Anterior cingulate cortex (tissue), 58 donors: ENCODE measurements at places on chromosomes 4 and X.

DNA sequence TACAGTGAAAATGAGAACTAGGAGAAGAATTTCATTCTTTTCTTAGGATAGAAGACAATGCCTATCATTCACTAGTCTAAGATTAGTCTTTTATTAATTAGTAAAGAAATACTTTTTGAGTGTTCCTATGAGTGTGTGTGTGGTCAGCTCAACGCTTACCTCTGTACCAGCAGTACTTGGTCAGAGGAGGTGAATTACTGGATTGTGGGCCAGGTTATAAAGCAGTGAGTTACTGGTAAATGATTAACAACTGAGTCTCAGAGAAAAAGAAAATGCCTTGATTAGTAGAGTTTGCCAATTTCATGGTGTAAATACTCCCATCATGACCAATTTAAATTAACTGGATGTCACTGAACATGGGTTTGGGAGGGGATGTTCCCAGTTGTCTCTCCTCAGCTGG, 444.6 kb downstream of the STIM2 start:
- no peak for DNase-seq

DNA sequence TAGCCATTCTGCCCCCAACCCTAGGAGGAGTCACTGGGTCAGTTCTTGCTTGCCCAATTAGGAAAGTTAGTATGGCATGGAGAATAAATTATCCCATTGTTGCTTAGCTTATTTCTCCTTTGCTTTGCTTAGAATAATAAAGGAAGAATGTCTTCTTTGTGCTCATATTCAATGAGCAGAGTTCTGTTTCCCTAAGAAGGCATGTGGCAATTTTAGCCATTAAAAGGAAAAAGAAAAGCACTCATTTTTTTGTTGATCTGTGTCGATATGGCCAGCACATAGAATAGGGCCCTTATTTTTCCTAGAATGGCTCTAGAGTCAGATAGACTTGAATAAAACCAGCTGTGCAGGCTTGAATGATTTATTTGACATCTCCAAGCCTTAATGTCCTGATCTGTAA, 166.4 kb upstream of the PPARGC1A start:
- no peak for DNase-seq

- no peak for DNase-seq
Measured at GRCh38 chr4:152094970-152095700, 334.3 kb upstream of the GATB start.

GRCh38 chr4:142331132-142331531, 515.0 kb downstream of the INPP4B start:
- DNase-seq, result no peak

DNA sequence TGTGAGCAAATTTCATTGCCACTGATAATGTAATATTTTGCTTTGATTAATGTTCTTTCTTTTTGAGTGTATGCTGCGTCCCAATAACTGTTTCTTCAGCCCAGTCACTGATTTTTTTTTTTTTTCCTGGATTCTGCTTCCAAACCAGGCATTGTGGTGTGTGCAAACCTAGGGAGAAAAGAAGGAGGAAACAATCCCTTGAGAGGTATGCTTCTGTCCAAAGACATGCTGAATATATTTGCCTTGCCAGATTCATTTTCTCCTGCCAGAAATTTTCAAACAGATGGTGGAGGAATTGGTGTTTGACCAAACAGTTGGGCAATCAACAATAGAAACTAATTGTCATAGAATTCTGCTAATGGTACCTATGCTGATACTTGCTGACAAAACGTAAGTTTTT, 753.6 kb downstream of the RPA4 start:
- no peak for DNase-seq

- no peak for DNase-seq
Measured at GRCh38 chr4:90074322-90074886, 52.8 kb upstream of the CCSER1 start.

DNA sequence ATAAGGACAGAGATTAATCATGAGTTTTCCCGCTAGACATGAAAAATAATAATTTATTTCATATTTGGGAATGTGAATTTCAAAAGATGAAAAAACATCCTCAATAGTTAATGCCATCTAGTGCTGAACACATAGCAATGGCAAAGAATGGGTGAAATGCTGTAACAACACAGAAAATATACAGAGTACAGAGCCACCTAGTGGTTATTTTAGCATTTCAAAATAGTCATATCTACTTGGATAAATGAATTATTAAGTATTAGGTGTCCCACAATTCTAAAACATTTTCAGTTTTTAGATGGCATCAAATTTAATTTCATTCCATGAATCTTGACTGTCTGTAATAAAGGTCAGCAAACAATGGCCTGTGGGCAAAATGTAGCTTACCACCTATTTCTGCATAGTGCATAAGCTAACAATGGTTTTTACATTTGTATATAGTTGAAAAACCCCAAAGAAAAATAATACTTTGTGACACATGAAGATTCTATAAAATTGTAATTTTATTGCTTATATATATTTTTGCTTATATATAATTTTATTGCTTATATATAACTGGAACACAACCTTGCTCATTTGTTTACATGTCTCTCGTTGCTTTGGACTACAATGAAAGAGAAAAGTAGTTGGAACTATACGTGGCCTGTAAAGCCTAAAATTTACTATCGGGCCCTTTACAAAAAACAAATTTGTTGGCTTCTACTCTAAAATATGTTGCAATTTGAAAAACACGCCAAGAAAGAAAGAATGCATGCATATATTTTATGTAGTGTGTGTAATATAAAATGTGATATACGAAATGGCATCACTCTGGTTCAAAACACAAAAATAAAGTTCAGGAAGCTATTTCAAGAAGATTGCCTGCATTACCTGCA, 99.1 kb upstream of the FAM47C start:
- no peak for DNase-seq

GRCh38 chr4:38704622-38705154, 40.7 kb downstream of the KLF3 start:
- no peak for DNase-seq

DNA sequence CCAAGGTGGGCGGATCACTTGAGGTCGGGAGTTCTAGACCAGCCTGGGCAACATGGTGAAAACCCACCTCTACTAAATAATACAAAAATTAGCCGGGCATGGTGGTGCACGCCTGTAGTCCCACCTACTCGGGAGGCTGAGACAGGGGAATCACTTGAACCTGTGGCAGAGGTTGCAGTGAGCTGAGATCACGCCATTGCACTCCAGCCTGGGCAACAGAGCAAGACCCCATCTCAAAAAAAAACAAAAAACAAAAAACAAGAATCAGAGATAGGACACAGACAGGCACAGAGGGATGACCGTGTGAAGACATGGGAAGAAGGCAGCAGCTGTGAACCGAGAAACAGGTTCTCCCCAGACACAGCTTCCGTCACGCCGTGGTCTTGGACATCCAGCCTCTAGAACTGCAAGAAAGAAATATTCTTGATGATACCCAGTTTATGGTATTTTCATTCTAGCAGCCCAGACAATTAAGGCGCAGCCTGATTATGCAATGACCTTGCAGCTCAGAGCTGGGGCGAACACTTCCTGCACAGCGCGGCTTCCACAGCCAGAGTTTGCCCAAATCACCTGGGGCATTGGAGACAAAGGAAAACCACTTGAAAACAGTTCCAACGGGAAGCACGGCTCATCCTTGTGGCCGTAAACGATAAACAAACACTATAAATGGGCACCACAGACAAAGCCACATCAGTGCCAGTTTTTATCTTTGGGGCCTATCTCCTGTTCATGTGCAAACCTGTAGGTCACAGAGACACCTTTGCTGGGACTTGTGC, 4.2 kb upstream of the ARSD start:
- DNase-seq, result no peak

- DNase-seq, result no peak
Measured at GRCh38 chr4:42985976-42986375, 93.5 kb downstream of the GRXCR1 start.

- DNase-seq, result no peak
Measured at GRCh38 chrX:9271789-9272525, 192.9 kb upstream of the TBL1X start.

DNA sequence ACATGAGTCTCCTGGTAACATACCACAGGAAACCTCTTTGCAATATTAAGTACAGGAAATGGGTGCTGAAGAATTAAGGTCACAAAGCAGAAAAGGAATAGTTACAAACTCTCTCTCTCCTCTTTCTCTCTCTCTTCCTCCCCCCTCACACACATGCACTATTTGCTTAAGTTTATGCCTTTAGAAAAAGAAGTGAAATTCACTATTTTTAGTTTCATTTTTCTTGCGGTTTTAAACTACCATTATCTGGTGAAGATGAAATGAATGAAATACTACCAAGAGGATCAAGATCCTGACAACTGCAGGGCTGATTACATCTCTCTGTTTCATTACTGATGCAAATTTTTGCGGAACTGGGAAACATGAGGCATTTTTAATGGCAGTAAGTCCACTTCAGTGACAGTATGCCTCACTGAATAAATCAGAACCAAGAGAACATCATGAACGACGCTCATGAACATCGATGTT, 64.3 kb upstream of the FTHL17 start:
- no peak for DNase-seq

- no peak for DNase-seq
Measured at GRCh38 chrX:36344301-36344700, 424.8 kb downstream of the CFAP47 start.

- no peak for DNase-seq
Measured at GRCh38 chr4:84733343-84734033, 150.6 kb downstream of the CDS1 start.

DNA sequence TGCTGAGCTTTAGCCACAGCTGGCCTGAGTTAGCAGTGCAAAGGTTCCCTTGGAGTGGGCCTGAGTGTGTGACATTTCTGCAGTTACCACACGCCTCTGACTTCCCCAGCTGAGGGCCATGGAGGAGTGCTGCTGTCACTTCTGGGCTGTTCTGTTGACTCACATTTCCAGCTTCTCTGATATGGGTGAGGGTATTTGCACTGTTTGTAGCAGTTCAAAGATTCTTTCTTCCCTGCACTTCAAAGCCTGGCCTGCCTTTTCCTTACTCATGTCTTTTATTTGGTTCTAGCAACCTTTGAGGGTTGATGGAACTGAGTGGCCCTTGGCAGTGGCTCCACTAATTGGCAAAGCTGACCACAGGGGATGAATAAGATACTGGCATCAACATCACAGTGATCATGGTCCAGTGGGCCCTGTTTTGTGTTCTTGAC, 26.4 kb upstream of the SCML1 start:
- no peak for DNase-seq

DNA sequence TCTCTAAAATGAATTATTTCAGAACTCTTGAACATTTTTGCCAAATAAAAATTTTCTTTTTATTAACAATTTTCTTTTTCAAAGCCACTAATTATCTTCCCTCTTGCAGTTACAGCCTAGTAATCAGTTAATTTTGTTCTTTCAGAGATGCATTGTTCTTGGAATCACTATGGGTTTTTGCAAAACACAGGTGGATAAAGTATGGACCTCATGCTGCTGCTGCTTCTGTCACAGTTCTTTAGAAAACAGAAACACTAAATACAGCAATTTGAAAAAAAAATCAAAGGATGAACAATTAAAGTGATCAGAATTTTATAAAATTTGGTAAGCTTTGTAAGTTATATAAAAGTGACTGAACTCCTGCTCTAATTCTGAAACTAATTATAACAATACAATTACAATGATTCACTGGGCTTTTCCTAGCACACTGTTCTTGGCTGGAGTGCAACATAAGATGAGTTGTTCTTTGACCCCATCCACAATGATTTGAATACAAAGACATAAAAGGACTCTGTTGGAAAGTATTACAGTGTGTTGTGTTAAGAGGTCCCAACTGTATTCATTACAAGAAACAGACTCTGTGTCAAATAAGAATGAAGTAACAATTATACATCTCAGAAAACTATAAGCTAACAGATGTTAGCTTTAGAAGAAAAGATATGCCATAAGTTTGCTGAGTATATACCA, 59.4 kb upstream of the GK2 start:
- DNase-seq, result no peak

DNA sequence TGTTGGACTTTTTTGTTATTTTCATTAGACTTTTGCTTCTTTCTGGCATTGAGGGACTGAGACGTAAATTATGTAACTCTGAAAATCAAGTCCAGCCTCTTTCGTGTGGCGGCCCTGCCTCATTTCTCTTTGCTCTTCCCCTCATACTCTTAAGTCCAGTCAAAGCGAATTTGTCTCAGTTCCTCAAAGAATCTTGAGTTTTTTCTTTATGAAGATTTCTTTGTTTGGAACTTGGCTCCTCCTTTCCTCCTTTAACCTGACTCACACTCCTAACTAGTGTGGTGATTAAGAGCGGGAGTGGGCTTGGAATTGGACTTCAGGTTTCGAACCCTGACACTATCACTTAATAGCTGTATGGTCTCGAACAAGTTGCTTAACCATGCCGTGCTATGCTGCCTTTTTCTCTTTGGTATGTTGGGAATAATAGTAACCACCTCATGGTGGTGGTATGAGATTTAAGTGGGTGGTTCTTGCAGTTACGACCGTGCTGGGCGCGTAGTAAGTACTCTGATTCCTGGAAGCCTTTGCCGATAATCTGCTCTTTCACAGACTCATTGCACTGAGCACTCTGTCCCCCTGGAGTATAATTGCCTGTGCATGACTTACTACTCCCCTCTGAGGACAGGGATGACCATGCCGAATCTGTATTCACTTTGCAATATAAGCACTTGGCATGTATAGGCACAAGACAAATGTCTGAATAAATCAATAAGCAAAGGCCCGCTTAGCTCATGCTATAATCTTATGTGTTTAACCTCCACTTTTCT, 19.1 kb downstream of the FNIP2 start:
- DNase-seq, result no peak

DNA sequence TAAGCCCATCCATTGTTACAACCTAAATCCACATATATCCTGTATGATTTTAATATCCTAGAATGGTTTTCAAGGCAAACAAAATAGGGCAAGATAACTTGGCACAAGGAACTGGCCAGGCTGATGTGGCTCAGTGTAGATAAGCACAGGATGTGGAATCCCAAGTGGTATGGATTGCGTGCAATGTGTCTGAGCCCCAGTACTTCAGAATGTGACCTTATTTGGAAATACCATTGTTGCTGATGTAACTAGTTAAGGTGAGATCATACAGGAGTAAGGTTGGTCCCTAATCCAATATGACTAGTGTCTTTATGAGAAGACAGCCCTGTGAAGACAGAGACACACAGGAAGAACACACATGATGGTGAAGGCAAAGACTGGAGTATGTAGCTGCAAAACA, 72.4 kb downstream of the IL21 start:
- DNase-seq, result no peak

GRCh38 chr4:120555058-120555457, 367.5 kb downstream of the PRDM5 start:
- no peak for DNase-seq

DNA sequence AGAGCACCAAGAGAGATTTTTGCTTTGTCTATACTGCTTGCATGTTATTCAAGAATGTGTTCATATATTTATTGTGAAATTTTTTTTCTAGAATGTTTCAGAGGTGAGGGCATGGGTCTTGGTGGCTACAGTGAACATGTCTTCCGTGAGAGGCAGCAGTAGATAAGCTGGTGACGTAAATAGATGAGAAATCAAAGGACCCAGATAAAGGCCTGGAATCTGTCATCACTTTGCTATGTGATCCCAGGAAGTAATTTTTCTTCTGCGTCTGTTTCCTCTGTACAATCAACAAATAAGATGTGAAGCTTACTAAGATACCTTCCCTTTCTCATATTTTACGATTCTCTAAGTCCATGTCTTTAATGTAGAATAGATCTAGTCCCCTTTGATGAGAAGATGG, 129.1 kb downstream of the COL4A6 start:
- DNase-seq, result no peak

- DNase-seq, result no peak
Measured at GRCh38 chr4:156255230-156256007, 301.8 kb upstream of the CTSO start.
